ENCODE measurements at places on chromosomes 3 and 15.
A peak's percentile ranks its signal among the peaks of the same experiment; 100 is the strongest.

DNA sequence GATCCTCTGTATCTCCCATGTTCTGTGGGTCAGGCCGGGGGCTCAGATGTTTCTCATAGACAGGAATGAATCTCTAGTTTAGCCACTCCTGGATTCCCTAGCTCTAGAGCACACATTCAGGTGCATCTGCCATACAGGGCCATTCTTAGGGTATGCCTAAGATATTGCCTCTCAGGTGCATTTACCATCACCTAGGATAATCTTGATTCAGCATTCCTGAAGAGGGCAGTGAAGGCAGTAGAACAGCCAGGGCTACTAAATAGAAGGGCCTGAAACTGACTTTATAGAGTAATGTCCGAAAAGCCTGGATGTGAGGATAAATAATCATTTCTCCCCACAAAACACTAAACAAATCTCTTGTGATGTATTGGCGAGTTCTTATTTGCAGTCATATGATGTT lies 882.0 kb downstream of the AGBL1 start:
- DNase-seq: no peak

GRCh38 chr3:19543212-19543841 lies 390.7 kb downstream of the EFHB start:
- no peak for DNase-seq

- DNase-seq: no peak
Observed at GRCh38 chr15:61653110-61653509, 407.1 kb downstream of the VPS13C start.

GRCh38 chr3:56788521-56788920 lies 13.2 kb downstream of the ARHGEF3 start:
- no peak for DNase-seq

- DNase-seq: no peak
Observed at GRCh38 chr15:96348112-96349027, 17.9 kb downstream of the NR2F2 start.

DNA sequence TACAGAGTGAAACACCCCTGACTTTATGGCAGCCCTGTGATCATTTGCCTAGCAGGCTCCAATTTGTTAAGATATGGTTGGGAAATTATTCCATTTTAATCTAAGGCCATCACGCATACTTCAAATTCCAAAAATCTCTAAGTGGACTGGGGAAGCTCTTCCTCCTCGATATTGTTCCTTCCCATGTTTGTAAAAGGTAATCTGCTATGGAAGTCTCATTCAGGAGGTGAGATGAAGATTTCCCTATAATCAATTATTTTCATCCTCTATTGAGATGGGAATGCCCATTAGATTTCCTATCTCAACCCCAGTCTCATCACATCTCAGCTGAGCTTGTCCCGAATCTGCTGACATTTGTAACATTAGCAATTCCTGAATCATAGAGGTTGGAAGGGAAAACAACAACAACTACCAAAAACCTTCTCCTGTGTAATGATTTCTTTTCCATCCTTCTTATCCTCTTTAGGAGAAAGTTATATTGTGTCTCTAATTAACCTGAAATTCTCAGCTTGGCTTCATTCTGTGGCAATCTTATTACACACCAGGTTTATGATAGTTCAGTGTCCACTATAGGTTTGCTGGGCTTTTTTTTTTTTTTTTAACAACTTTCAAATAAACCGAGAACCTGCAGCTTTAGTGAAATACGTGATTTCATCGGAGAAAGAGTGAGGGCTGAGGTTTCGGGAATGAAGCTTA lies 2.2 kb upstream of the NR2F2 start:
- peak; percentile 63 for DNase-seq

GRCh38 chr3:173568623-173569022 lies 171.1 kb downstream of the NLGN1 start:
- DNase-seq: no peak

GRCh38 chr15:90706394-90707327 lies 10.5 kb upstream of the BLM start:
- no peak for DNase-seq

DNA sequence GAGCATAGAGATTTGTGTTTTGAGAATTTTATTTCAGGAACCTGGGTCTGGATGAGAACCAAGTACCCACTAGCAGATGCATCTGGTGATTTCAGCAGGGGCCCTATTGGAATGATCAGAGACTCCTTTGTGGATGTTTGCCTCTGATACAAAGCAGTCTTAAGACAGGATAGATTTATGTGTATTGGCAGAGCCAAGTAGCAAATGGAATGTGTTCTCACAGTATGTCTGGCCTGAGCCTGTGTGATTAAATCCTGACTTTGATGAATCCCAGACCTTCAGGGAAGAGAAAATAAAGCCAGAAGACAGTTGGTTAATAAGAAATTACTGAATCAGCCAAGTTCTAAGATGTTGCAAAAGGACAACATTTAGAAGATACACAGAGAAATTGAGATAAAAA lies 755.5 kb upstream of the SEMA6D start:
- DNase-seq: no peak

GRCh38 chr15:57215326-57215725 lies 161.0 kb upstream of the CGNL1 start:
- peak; percentile 59 for DNase-seq

- DNase-seq: peak; percentile 85
Observed at GRCh38 chr3:195411836-195412235, 31.0 kb downstream of the ACAP2 start.

DNA sequence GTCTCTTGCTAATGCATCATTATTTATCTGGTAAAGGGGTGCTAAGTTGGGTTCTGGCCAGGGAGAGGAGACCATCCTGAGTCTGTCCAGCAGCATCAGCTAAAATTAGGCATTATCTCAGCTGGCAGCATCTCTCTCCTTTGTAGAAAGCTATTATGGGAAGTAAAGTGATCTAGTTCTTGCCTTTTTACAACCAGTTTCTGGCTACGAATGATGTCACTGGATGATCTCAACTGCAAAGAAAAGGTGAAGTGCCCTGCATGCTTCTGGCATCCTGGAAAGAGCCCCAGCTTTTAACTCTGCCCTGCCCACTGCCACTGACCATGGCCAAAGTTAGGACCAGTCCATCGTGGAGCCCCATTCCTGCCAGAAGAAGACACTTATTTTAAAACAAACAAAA lies 37.1 kb upstream of the IL12A start:
- DNase-seq: no peak

DNA sequence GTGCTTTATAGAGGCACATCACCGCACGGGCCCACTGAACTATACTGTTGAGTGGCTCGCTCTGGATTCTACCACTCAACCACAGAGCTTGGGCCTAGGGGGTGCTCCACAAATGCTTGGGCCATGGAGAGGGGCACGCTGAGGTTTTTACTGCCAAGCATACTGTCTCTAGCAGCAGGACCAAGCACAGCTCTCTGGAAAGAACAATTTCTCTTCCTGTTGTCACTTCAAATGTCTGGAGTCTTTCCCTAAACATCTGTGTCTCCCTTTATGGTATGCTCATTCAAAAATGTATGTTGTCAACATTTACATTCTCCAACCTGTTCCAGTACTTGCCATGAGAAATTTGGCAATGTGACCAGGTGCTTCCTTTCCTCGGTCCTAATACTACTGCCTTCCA lies 114.7 kb upstream of the TPM1 start:
- no peak for DNase-seq

GRCh38 chr3:33937628-33938027 lies 139.2 kb downstream of the PDCD6IP start:
- DNase-seq: no peak

DNA sequence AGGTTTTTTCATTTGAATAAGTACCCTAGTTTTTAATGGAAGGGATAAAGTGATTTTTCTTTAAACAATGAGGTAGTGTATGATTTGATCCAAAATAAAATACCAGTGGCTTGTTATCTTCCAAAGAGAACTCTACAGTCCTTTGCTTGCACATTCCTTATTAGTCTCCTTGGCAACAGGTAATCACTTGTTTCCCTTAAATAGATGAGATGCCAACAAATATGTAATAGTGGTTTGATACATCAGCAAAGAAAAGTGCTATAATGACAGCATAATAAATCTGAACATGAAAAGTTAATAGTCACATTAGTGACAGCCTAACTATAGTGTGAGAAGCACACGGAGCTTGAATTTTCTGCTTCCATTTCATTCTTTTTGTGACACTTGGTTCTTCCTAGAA lies 360.2 kb downstream of the ZNF385D start:
- DNase-seq: peak; percentile 89

DNA sequence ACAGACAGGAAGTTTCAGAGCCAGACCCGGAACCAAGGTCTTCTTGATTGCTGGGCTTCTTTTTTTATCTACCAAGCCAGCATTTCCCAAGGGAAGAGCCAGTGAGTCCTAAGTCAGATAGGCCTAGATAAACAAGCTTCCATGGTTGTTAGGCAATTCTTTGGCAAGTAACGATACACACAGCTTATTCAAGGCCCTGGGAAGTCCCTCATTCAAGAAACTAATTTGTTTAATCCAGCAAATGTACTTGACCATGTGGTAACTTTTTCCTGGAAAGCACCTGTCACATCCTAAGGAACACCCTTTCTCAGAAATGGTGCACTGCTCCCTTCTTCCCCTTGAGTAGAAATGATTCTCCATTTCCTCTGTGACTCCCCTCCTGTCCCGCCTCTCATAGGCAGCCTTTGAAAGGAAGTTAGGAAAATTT lies 209.9 kb downstream of the ITPR1 start:
- DNase-seq: peak; percentile 66

DNA sequence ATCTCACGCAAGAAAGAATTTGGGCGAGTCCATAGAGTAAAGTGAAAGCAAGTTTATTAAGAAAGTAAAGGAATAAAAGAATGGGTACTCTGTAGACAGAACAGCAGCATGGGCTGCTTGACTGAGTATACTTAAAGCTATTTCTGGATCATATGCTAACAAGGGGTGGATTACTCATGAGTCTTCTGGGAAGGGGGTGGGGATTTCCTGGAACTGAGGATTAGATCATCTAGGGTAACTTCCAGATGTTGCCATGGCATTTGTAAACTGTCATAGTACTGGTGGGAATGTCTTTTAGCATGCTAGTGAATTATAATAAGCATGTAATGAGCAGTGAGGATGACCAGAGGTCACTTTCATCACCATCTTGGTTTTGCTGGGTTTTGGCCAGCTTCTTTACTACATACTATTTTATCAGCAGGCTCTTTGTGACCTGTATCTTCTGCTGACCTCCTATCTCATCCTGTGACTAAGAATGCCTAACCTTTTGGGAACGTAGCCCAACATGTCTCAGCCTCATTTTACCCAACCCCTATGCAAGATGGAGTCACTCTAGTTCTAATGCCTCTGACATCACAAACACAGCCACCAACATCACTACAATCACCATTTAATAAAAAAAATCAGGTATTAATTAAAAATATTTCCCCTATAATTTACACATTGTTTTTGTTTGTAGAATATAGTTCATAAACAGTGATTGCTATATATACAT lies 890.7 kb upstream of the EPHA6 start:
- peak; percentile 99 for DNase-seq

DNA sequence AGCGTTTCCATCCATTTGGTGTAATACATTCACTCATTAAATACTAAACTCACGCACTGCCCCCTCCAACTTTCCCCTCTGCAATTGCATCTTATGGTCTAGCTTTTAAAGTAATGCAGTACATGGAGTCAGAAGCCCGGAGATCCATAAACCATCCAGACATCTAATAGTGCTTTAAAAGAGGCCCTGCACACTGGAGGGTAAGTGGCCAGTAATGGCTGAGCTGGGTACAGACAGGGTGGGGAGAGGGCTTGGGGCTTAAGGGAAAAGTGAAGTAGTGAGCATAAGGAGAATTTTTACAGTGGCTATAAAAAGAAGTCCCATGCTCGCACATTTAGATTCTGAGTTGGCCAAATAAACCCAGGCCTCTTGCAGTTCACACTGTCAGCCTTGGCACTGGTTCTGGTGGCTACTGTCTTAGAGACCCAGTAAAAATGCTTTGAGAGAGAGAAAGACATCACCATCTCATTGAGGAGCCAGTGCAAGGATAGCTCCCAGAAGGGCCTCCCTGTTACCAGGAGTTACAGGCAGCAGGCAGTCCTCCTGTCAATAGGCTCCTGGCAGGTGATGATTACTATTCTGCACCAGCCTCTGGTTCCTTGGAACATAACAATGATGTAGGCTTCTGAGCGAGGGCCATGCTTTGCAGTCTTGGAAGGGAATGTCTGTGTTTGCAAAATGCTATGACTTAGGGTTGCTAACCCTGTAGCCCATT lies 112.6 kb upstream of the NEO1 start:
- no peak for DNase-seq

All from fibroblast of the aortic adventitia (primary cell).